Esophagus mucosa (tissue), 1 donor: ENCODE measurements at places on chromosomes 2 and 18.

DNA sequence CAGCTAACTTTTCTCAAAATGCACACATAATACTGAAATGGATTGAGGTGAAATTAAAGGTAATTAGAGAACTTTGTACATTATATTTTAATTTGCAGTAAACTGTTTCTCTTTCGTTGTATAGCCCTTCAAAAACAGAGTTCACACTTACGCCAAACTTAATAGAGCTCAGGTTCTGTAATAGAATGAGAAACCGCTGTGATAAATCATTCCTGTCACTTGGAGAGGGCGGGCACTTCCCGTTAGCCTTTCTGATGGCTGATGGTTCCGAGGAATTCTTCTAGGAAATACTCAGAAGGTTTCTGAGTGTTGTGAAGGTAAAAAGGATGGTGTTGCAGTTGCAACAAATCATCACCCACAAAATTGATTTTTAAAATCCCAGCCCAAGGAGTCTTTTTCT, 155.8 kb upstream of the ALKAL2 start:
- no peak for ATAC-seq

GRCh38 chr2:18186816-18187613, 308.5 kb downstream of the KCNS3 start:
- ATAC-seq, result no peak

- peak; percentile 30 for ATAC-seq
These were observed 7.7 kb downstream of the MGAT5 start for GRCh38 chr2:134261398-134262131.

- no peak for ATAC-seq
These were observed 45.5 kb upstream of the LOXHD1 start for GRCh38 chr18:46702471-46702870.

DNA sequence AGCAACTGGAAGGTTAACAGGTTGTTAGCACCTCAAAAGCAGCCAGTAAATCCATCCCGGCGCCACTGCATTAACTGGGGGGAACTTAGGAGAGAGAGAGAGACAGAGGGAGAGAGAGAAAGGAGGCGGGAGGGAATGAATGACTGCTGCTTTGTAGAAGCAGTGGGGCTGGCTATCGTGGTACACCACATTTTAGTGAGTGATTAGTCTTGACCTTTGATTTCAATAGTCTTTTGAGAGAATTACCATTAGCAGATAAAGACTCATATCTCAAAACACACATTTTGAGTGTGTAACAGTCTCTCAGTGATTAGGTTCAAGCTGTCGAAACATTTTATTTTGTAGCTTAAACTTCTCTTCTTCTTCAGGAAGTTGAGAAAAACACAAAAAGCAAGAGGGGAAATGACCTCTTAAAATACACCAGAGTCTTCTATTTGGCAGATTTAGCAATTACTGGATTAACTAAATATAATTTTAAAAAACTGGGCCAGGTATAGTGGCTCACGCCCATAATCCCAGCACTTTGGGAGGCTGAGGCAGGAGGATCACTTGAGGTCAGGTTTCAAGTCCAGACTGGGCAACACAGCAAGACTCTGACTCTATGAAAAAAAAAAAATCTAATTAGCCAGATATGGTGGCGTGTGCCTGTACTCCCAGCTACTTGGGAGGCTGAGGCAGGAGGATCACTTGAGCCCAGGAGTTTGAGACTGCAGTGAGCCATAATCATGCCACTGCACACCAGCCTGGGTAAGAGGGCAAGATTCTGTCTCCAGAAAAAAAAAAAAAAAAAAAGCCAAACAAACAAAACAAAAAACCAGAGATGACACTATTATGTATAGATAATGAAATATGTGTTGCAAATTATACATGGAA, 22.0 kb upstream of the PNO1 start:
- no peak for ATAC-seq

- no peak for ATAC-seq
These were observed 23.0 kb downstream of the COPS9 start for GRCh38 chr2:240112914-240113690.

DNA sequence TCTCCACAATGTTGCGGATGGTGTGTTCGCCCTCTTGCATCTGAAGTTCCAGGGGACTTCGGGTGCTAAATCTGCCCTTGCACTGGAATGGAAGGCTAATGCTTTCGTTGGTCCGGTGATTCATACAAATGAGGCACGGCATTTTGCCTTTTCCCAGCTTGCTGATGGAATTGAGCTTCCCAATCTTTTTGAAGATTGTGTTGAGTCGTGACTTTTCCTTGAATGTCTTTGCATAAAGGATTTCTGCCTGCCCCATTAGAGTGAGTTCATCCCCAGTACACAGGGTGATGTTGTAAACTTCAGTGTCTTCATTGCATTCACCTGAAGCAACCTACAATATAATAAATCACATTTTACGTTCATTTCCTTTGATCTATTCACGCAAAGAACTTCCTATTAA, 98.0 kb downstream of the MEP1B start:
- ATAC-seq, result no peak

DNA sequence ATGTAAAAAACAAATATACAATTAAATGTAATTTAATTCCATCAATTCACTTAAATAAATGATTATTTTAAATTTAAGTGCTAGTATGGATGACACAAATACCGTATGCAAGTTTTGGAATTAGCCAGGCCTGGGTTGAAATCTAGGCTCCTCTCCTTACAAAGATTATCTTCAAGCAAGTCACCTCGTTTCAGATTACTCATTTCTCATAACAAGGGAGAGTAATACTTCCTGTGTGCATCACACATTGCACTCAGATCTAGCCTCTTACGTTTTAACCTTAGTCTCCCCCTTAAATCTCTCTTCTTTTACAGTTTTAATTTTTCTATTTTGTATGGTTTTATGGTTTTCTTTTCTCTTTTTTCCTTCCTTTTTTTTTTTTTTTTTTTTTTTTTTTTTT, 1475.9 kb upstream of the NXPH2 start:
- no peak for ATAC-seq

GRCh38 chr2:45953376-45954027, 302.0 kb downstream of the PRKCE start:
- ATAC-seq, result no peak

- peak; percentile 12 for ATAC-seq
These were observed 1.0 kb upstream of the LDLRAD4 start for GRCh38 chr18:13217466-13217961.

DNA sequence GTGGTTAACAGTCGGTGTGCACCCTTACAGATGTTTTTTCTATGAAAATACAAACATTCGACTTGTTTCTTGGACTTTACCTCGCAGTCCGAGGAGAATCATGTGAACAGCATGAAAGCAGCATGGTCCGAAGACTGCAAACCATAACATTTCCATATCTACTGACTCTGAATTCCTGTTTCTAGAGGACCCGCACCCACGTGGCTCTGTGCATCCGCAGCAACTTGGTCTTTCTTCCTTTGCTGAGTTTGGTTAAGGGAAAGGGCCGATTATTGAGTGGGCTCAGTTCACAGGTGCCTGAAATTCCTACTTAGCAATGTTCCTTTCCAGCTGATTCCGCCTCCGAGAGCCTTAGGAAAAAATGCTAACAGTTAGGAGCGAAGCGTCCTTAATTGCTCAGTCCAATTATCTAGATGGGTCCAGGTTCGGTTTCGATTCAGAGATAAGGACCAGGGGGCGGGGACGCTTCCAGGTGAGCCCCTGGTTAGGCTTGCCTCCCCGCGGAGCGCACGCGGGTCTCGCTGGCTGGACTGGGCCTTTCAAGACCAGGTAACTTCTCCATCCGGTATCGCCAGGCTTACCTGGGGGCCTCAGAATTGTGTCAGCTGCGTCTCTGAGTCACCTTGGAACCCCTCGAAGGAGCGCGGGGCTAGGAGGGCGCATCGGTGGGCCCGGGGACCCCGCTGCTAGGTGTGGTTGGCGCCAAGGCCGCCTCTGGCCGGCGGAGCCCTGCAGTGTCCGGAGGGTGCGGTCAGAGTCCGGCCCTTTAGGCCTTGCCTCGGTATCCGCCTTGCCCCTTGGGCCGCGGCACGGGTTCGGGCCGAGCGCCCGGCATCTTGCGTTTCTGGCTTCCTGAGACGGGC, 1.1 kb upstream of the B3GNT2 start:
- ATAC-seq, result peak; percentile 1

DNA sequence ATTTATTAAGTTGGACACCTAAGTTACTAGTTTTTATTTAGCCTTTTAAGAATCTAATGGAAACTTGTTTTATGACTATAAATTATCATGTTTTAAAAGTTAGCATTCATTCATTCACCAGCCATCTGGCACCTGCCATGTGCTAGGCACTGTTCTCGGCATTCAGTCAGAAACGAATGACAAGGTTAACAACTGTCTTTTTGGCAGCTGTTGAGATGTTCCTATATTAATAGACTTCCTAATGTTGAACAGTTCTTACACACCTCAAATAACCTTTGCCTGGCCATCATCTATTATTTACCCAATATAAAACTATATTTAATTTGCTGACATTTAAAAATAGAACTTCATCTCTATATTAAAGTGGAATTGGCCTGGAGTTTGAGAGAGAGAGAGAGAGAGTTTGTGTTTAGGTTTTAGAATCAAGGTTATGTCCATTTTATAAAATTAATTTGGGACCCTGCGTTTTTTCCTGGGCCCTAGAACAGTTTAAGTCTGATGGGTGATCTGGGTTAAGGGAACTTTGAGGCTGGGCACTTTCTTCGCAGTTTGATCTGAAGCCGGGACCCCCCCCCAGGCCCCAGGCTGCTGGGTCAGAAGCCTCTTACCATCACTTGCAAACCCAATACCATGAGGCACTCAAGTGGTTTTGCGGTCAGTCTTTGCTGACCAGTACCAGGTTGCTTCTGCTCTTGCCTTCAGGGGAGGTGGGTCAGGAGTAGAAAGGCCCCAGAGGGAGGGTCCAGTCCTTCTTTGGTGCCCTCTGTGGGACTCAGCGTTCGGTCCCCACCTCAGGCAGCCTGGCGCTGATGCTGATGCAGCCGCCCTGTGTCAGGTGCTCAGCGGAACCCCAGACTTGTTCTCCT, 48.3 kb upstream of the ASB1 start:
- peak; percentile 18 for ATAC-seq

DNA sequence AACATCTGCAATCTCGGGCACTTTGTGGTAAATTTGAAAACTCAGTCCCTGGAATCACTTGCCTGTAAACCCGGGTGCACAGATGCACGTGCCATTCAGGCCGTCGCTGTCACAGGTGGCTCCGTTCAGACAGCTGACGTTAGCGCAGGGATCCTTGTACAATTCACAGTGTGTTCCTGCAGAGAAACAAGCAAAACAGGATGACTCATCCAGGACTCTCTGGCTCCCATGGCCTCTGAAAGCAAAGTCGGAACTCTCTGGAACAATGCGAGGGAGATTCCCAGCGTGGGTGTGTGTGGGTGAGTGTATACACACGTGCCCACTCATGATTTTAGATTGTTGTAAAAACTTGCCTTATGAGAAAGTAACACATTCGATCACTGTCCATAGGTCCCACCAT, 136.1 kb upstream of the PID1 start:
- peak; percentile 96 for ATAC-seq

GRCh38 chr2:96499061-96499960, 5.8 kb downstream of the NEURL3 start:
- no peak for ATAC-seq

GRCh38 chr2:219124381-219125110, 36.1 kb downstream of the NHEJ1 start:
- ATAC-seq, result no peak

DNA sequence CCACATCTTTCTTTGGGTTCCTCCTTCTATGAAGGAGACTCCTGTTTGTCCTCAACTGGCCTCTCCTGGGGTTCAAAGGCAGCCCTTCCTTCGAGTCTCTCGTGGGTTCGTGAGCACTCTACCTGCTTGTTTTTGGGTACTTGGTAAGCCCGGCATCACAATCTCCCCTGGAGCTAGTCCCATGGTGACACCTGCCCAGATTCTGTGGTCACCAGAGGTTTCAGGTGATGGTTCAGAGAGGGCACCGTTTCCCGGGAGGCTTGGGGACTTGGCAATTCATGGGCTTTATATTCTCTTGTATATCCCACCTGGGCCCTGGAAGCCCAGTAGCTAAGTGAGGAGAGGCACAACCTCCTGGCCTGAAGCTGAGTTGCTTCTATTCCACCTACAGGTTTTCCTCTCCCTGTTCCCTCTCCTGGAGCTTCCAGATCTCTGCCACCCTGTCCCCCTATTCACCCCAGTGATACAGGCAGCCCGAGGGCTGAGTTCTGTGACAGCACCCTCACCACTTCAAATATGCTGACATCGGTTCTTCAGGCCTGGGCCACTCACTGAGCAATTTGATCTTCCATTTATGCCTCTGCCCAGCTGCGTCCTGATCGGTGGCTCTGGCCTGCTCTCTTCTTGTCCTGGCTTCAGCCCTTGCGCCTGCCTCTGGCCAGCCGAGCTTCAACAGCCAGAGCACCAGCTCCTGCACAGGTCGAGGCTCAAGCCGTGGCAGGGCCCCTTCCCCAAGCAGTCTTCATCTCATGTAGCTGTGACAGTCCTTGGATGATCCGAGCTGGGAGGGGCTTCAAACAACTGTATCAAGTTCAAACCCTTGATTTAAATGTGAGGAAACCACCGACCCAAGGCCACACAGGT, 91.5 kb downstream of the MSH2 start:
- ATAC-seq, result no peak

- no peak for ATAC-seq
These were observed 28.2 kb upstream of the EPAS1 start for GRCh38 chr2:46269001-46269400.

DNA sequence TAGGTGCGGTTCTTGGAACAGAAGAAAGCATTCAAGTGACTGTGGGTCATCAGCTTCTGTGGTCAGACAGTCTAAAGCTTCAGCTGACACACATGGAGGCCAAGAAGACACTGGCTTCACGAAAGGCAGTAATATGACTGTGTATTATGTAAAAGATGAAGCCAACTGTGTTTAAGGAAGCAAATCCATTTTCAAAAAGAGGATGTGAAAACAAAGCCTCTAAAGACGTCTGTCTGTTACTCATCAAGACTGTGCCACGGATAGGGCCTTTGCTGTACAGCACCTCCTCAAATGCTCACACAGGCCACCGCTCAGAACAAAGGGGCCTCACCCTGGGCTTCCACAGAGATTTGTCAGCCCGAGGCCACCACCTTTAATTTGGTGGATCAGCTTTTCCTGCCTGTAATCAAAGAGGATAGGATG, 21.1 kb upstream of the TMEM163 start:
- ATAC-seq, result peak; percentile 79

DNA sequence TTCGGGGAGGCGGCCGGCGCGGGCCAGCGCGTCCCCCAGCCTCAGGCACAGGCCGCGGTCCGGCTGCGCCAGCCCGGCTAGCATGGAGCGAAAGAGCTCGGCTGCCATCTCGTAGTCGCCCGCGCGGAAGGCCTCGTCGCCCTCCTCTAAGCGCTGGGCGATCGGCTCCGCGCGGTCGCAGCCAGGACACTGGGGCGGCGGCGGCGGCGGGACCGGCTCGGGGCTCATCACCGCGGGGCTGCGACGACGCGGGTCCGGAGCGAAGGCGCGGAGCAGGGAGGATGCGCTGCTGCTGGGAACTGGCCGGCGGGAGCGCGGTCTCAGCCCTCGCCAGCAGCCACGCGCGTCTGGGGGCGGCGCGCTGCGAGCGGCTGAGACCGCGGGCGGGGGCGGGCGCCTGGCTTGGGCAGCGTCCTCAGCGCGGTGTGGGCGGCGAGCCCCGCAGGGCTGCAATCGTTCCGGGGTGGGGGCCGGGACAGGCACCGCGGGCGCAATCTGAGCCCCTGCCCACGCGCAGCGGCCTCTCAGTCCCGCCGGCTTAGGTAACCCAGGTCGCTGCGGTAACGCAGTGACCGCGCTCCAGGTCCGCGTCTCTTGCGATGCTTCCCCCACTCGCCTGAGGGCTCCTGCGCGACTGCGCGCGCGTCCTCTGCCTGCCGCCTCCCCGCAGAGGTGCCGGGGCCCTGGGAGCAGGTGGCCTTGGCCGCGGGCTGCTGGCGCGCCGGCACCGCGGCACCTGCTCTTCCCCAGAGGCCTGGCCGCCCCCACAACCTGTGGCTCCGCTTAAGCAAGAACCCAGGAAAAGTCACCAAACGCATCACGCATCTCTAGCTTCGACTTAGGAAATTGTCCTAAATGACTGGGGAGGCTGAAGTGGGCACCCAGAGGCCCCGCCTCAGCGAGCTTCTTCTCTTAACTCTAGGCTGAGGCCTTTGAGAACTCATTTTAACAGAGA, at the start of gene LONRF2:
Gene LONRF2 (minus strand): TSS at position 636 of the 955 bp plus-strand sequence. CDS start 408 bp downstream, at position 228.
- peak; percentile 31 for ATAC-seq
